NCI-H2081 (cell line): ENCODE measurements at places on chromosomes 11 and 22.

GRCh38 chr11:109641549-109641948, 219.6 kb downstream of the C11orf87 start:
- DNase-seq = no peak

DNA sequence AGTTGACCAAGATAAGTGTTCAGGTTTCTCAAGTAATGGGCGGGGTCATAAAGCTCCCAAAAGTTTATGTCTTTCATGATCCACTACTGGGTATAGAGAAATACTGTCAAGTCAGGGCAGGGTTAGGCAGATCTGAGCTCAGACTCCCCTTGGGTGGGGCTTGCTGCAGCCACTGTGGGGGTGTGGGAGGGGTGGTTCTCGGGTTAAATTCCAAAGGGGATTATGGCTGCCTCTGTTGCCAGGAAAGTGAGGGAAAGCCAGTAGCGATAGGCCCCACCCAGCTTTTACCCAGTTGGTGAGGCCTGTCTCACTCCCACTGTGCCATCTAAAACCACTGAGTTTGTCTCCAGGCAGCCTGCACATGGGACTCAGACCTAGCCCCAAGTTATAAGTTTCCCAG, 37.8 kb downstream of the DLG2 start:
- no peak for DNase-seq

DNA sequence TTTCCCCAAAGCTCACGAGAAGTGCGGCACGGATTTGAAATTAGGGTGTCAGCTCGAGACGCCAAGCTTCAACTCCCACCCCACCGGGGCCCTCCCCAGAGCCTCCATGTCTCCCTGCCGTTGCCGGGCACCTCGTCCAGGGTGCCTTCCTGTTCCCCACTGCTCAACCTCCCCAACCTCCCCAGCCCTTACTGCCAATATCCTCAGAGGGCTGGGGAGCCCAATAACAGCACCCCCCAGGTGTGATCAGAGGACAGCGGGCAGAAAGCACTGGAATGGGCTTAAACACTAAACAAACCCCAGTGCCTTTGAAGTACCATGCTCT, 1336.4 kb downstream of the TBC1D22A start:
- no peak for DNase-seq

DNA sequence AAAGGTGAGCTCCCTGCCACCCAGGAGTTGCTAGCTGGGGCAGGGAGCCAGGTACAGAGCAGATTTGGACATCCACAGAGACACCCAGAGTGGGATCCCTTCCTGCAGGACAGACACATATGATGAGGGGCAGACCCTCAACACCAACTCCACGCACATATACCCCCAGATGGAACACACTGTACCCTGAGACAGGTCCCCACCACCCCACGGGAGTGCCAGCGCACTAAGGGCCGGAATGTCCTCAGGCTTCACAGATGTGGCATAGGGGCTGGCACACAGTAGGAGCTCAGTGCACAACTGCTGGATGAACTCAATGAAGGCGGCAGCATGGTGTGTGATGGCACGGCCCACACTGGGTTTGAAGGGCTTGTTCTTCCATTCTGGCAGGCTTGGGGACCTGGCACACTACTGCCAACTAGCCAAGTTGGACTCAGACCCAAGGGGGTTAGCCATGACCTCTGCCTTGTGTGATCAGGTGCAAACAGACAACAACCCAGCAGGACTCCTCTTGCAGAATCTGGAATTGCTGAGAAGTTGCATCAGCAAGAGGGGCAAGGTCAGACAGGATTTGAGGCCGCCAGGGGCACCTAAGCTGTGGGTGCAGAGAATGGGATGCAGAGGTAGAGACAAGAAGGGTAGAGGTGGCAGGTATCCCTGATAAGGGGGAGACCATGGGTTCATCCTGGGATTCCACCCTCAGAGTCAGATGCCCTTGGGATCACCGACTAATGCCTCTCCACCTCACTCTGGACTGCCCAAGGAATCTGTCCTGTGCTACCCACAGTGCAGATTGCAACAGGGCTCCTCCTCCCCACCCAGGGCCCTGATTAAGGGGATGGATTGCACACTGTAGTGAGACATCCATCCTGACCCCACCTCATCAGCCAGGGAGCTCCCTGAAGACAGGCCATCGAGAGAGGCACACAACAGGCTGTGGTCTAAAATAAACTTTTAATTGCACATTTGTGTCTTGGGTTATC, 2.4 kb downstream of the C22orf15 start:
- DNase-seq = no peak

GRCh38 chr11:1276041-1276790, 33.2 kb downstream of the TOLLIP start:
- DNase-seq = no peak

GRCh38 chr11:61507962-61508861, at the start of gene LRRC10B:
Gene LRRC10B (plus strand): TSS chr11:61508749. CDS start chr11:61508999, 250 bp downstream.
- DNase-seq = peak; percentile 22

DNA sequence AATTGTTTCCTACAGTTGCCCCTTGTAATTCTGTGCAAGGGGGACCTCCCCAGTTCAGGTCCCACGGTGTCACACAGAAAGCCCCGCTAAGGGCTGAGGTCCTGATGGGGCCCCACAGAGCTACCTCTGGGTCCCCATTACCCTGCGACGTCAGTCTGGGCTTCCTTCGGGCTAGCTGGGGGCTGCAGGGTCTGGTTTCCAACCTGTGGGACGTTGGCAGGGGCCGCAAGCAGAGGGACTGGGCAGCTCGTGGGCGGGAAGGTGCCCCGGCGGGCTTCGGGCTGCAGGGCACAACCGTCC, 698 bp downstream of the SLC37A4 start:
- no peak for DNase-seq

DNA sequence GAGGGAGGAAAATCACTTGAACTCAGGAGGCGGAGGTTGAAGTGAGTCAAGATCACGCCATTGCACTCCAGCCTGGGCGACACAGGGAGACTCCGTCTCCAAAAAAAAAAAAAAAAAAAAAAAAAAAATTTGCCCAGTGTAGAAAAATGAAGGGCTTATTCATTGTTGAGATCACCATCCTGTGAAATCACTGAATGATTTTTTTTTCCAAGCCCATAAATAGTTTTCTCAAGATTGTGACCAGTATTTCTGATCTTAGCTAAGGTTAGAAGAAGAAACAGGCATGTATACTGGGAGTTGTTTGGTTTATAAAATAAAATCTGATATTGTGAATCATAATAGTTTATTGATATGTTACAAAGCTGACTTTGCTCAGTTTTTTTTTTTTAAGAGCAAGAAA, 269.4 kb downstream of the CADM1 start:
- no peak for DNase-seq

DNA sequence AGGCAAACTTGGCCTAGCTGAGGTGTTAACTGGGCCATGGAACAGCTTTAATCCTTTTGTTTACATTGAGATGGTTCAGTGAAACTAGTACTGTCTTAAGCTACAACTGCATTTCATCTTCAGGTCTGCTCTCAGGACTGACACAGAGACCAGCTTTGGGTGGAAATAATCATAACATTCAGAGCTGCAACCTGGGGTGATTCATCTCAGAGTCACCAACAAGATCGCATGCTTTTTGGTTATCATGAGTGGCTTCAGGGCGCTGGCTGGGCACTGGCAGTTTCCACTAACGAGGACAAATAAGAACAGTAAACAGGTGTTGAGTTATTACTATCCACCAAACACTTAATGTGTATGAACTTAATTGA, 60.9 kb upstream of the PAX6 start:
- no peak for DNase-seq

- DNase-seq = no peak
These were observed 3.3 kb downstream of the RAB38 start for GRCh38 chr11:88171982-88172381.

GRCh38 chr22:21942407-21943343, 10.0 kb downstream of the PPM1F start:
- DNase-seq = no peak

GRCh38 chr11:75536786-75537641, 11.3 kb upstream of the GDPD5 start:
- DNase-seq = no peak

DNA sequence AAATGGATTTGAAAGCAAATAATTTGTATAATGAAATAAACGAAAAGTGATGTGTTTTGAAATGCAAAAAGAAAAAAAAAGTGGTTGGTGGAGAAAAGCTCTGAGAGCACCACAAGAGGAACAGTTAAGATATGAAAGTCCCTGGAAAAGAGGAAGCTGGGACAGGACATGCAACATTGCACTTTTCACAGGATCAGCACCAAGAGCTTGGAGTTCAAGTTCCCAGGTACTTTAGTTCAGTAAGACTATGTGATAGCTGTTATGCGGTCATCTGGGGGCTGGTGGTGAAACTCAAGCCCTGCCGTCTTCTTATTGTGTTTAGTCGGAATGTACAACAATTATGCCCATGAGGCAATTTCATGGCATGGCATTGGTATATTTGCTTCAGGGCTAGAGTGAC, 17.1 kb upstream of the MS4A4A start:
- DNase-seq = no peak

DNA sequence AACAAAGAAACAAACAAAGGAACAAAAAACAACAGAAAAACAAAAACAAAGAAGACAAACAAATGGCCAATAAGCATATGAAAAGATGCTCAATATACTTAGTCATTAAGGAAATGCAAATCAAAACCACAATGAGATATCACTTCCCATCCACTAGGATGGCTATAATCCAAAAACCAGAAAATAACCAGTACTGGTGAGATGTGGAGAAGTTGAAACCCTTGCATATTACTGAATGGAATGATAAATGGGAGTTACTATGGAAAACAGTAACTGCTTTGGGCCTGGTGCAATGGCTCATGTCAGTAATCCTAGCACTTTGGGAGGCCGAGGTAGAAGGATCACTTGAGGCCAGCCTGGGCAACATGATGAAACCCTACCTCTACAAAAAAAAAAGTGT, 44.9 kb upstream of the RBFOX2 start:
- no peak for DNase-seq

GRCh38 chr11:78039919-78040671, 17.0 kb upstream of the KCTD14 start:
- peak; percentile 61 for DNase-seq

GRCh38 chr11:129657866-129658525, 157.7 kb upstream of the TMEM45B start:
- DNase-seq = no peak
